ENCODE measurements at places on chromosomes 5 and 9.
A peak's percentile ranks its signal among the peaks of the same experiment; 100 is the strongest.

GRCh38 chr5:160011471-160011870 is 2.5 kb downstream of the TTC1 start:
- DNase-seq: no peak

DNA sequence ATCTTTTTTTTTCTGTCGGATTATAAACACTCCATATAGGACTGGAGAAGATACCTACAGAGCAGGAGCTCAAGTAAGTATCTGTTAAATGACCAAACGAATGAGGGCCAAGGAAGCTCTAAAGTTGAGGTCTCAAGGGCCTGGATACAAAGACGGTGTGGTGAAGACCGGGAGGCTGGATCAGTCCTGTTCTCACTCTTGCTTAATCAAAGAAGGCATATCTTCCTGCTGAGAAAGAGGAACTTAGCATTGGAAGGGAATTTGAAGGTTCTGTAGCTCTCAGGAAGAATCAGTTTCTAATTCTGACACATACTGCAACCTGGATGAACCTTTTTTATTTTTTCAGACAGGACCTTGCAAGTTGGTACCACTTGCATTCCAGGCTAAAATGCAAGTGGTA is 28.3 kb upstream of the PAX5 start:
- DNase-seq: no peak

DNA sequence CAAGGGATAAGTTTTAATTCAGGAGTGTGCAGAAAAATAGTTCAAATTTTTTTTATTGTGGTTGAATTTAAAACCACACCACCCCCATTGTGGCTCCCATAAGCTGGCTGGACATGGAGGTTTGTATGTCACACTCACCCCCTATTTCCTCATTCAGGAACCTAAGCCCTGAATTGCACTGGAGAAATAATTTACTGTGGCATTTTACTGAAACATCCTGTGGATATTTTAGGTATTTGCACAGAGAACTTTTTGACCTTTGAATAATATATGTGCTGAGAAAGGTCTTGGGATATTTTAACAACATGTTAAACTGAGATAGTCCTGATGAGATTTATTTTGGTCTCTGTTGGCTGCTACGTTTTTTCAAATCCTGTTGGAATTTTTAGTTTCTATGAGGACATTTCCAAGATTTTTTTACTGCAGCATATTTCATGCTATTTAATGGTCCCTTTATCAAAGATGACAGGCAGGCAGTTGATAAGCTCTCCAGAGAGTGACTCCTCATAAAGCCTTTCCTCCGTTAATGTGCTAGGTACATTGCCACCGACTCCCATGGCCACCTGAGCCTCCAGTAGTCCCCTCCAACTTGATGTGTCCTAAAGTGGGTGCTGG is 51.2 kb upstream of the PALM2AKAP2 start:
- no peak for DNase-seq

GRCh38 chr5:74667396-74667795 is 17.6 kb upstream of the HEXB start:
- DNase-seq: no peak

DNA sequence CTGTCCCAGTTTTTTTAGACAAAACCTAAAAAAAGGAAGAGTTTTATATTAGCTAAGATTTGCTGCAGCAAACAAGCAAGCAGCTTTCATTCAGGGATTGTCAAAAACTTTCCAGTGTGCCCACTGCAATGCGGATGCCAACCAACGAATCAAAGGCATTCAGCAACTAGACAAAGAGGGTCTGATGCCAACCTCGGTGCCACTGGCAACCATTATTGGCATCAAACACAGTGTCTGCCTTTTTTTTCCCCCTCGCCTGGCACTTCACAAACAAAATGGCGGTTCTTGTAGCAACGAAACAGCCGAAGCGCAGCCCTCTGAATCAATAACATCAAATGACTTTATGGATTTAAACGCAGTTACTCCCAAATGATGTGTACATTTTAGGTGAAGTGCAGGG is 10.4 kb downstream of the NFIB start:
- DNase-seq: no peak

- peak; percentile 51 for DNase-seq
Measured at GRCh38 chr9:87336914-87337333, 160.7 kb upstream of the DAPK1 start.

DNA sequence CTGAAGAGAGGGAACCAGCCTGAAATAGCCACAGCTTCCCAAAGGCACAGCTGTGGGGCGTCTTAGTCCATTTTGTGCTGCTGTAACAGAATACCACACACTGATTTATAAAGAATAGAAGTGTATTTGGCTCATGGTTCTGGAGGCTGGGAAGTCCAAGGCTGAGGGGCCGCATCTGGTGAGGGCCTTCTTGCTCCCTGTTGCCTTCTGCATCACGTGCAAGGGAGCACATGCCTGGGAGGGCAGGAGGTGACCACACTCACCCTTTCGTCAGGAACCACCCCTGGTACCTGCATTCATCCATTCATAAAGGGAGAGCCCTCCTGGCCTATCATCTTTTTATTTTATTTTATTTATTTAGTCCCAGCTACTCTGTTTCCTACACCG is 10.4 kb downstream of the PLPP7 start:
- DNase-seq: no peak

DNA sequence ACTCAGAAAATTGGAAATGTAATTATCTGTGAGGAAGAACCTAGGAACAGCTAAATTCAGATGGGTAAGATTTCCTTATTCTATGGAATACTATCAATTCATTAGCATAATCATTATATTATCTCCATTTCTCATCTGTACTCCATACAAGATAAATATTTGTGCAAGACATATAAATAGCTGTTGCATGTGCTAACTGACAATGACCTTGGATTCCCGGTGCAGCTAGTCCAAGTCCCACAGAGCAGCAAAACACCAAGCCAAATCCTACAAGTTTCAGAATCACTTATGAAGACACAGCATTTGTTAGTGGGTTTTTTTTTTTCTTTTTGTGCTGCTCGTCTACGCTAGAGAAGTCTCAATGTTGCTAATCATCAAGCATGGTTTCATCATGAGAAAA is 64.8 kb downstream of the NUDT12 start:
- no peak for DNase-seq

DNA sequence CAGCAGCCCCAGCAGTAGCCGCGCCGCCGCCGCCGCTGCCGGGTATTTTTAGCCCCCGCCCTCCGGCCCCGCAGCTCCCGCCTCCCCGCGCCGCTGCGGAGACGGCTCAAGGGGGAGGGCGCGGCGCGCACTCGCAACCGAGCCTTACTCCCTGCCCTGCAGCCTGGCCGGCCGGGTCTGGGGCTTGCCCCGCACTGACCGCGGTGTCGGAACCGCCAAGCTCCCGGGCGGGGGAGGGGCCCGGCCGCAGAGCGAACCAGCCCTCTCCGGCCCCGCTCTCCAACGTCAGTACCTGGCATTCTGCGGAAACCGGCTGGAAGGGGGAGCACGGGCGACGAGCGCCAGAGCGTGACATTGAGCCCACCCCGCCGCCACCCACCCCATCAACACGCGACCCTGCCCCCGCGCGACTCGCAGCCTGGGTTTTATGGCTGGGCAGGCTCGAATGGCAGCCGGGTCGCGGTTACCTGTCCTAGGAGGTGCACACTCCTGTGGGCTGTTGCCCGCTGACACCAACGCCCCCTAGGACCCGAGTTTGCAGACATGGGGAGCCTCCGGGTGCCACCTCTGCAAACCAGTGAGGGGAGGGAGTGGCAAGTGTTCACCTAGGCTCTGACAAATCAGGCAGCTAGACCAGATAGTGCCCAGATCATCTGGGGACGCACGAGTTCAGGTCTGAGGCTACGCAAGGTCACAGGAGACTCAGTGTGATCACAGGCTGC is at the start of gene ACSL6:
TSS of gene ACSL6 (minus strand) at position 37 of the 722 bp plus-strand sequence. CDS start 105 bp downstream, outside the sequence.
- peak; percentile 61 for DNase-seq

All from BE2C (cell line).